ENCODE measurements at places on chromosomes 11 and 22. TPM values are rescaled to one million over a fixed set of nuclear protein-coding genes. Genes with fewer than 3 reads are reported as not detected.

The CCDC89 gene
- 1.2 TPM for total RNA-seq

The NADSYN1 gene
- total RNA-seq = 130 TPM

GRCh38 chr11:60859616-60860250 lies 4.0 kb upstream of the PTGDR2 start:
- peak; percentile 58 for DNase-seq

DNA sequence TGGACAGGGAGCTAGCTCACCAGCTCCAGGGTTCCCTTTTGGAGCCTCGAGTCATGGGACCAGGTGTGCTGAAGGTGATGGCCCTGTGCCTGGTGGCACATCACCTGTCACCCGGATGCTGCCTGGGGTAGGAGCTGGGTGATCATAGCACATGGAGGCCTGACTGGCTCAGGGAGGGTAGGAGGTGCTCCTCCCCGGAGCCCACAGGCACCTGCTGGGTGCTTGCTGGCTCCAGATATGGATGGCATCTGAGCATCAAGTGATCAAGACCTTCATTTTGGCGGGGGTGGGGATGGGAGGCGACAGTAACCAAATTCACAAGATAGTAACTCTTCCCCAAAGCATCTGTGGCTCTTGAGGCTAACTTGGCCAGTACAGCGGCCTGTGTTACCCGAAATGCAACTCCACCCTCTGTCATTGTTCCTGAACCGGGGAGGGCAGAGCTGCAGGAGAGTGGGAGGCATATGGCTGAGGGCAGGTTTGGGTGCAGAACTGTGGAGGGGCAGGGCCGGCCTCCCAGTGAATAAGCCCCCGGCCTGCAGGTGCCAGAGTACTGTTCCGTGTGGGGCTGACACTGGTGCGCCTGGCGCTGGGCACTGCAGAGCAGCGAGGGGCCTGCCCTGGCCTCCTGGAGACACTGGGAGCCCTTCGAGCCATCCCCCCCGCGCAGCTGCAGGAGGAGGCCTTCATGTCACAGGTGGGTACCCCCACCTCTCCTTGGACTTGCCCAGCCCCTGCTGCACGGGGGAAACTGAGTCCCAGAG lies 4.7 kb downstream of the TBC1D10C start:
- no peak for DNase-seq

- no peak for DNase-seq
Measured at GRCh38 chr22:20396639-20397038, 2.7 kb downstream of the ZNF74 start.

- peak; percentile 93 for DNase-seq
Measured at GRCh38 chr22:24146791-24147353, 34.4 kb upstream of the SUSD2 start.

- no peak for DNase-seq
Measured at GRCh38 chr11:12669930-12670329, 4.3 kb upstream of the TEAD1 start.

DNA sequence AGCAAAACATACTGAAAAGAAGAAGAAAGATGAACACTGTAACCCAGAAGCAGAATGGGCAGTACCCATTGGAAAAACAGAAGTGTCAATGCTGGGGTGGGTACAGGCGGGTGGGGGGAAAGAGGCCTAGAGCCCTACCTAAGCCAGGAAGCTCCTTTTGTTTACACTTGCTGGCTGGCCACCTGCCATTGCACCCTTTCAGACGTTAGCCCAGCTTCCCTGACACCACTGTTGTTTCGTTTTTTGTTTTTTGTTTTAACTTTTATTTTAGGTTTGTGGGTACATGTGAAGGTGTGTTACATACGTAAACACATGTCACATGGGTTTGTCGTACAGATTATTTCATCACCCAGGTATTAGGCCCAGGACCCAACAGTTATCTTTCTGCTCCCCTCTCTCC lies 55.4 kb downstream of the PLEKHA7 start:
- no peak for DNase-seq

The LRRC75B gene
- total RNA-seq = 4.7 TPM

GRCh38 chr22:21984793-21985192 lies 2.2 kb upstream of the TOP3B start:
- peak; percentile 86 for DNase-seq

DNA sequence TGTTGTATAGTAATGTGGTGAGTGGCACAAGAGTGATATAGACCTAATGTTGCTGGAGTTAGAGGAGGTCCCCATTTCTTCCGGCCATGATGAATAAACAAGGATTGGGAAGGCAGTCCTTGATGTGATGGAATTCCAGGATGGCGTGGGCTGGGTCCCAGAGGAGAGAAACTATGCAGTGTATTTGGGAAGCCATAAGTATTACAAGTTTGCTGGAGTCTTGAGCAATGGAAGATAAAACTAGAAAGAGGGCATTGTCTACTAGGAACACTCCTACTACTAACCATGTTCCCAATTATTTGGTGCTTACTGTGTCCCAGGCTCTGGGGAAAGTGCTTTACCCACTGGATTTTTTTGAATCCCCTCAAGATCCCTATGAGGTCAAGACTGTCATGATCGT lies 20.0 kb downstream of the LDLRAD3 start:
- DNase-seq = peak; percentile 83

DNA sequence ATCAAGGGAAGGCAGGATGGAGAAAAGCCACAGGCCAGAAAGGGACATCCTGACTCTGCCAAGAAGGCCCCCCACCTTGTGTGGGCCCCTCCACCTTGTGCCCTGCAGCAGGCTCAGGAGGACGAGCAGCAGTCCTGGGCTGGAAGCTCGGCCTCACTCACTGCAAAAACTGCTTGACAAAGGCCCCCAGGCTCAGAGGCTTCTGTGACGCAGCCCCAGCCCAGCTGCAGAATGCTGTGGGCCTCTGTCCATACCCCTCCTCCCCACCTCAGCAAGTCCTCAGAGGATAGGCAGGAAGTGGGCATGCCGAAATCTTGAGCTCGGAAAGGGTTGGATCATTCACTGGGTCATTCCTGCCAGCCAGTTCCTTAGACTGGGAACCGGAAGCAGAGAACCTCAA lies 61.9 kb downstream of the NRXN2 start:
- DNase-seq = peak; percentile 9

The NUP98 gene
- total RNA-seq = 102 TPM

The PTPN5 gene
- not detected for total RNA-seq

The TCN1 gene
- 227 TPM for total RNA-seq

DNA sequence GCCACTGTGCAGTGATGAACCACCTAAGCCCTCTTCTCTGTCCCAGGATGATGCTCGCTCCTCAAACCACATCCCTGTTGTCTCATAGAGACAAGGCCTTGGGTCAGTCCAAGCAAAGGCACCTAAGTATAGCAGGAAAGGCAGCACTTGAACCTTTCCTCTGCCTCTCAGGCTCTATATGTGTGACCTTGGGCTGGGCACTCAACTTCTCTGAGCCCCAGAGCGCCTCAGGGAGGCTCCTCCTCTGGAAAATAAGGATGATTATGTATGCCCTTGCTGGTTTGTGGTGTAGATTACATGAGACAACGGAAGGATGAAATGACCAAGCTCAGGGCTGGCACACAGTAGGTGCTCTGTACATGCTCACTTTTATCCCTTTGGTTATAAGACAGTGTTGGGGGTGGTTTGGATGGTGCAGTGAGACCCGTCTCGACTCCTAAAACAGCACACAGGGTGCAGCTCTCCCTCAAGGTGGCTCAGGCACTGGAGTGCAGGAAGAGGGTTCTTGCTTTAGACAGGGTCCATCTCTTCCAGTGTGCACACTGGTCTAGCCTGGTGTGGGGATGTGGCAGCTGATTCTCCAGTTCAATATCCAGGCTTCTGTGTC lies 40.2 kb upstream of the ACCSL start:
- no peak for DNase-seq

DNA sequence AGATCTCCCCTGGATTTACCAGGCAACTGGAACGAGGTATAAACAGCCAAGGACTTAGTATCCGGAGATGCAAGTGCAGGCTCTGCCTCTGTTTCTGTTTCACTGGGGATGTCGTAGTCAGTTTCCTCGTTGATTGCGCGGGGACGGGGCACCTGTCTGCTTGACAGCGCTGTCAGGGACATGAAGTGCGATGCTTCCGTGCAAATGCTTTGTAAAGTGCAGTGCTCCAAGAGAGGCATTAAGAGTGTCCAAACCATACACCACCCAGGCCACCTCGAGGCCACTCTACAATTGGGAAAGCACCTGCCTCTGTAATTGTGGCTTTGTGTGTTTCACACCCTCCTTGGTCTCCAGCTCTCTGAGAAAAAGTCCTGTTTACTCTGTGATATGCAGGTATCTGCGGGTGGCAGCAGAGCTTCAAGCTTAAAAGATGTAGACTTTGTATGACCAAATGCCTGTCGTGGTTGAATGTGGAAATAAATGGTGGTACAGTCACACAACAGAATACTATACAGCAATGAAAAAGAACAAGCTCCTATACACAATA lies 18.6 kb upstream of the CD5 start:
- DNase-seq = no peak

- no peak for DNase-seq
Measured at GRCh38 chr11:45687836-45688235, 22.4 kb upstream of the CHST1 start.

DNA sequence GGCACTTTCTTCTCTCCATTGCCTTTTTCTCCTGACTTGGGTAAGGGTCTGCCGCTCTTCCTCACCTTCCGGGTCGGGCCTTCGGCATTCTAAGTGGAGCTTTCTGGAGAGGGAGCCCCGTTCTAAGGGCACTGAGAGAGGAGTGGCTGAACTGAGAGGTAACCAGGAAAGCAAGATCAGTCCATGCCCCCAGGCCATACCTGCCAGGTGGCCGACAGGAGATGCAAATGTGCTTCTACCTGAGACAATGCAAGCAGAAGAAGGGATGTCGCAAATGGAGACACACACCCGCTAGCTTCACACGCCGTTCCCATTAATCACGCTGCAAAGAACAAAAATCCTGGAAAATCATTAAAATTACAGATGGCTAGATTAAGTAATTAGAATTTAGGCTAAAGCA lies 156.4 kb upstream of the TBCEL start:
- no peak for DNase-seq

- DNase-seq = no peak
Measured at GRCh38 chr22:30774566-30774965, 79.9 kb downstream of the OSBP2 start.

GRCh38 chr22:22935546-22936157 lies 48.0 kb downstream of the IGLL5 start:
- DNase-seq = no peak

DNA sequence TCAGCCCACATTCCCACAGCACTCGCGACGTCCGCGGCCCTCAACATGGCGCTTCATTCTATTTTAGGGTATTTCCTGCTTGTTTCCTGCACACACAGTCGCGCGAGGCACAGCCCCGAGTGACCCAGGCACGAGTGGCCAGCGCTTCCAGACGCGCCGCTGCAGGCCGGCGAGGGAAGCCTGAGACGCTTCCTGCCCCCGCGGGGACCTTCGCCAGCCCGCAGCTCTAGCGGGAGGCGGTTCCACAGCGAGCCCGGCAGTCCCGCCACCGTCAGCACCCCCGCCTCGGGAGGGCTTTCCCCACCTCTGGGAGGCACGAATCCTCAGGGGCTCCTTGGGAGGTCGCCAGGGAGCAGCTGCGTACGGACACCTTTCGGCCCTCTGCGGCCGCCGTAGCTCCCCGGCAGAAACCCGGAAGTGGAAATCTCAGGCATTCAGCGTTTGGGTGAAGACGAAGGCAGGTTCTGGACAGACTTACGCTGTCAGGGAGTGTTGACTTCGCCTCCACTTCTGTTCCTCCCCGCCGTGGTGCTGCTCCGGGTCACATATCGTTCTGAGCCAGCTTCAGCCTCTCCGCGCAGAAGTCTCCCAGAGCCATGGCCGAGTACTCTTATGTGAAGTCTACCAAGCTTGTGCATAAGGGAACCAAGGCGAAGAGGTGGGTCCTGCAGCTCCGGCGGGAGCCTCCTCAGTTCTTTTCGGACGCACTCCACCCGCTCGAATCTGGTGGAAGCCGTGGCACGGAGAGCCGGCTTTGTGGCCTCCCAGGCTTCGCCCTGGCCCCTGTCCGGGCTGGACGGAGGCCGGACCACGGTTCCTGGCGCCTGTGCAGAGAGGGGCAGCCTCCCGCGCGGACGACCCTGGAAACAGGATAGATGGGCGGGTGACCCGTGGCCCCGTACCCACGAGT lies 2925.9 kb upstream of the OR11H1 start:
- DNase-seq = peak; percentile 36

- DNase-seq = no peak
Measured at GRCh38 chr11:133545199-133545803, 13.0 kb upstream of the OPCML start.

The CASTOR1 gene
- 3.4 TPM for total RNA-seq

The KRTAP5-9 gene
- not detected for total RNA-seq

GRCh38 chr22:21761994-21762680 lies 26.5 kb upstream of the YPEL1 start:
- no peak for DNase-seq

- DNase-seq = no peak
Measured at GRCh38 chr22:24434471-24435322, 7.3 kb downstream of the ADORA2A start.

The EPS8L2 gene
- total RNA-seq = 0.61 TPM

DNA sequence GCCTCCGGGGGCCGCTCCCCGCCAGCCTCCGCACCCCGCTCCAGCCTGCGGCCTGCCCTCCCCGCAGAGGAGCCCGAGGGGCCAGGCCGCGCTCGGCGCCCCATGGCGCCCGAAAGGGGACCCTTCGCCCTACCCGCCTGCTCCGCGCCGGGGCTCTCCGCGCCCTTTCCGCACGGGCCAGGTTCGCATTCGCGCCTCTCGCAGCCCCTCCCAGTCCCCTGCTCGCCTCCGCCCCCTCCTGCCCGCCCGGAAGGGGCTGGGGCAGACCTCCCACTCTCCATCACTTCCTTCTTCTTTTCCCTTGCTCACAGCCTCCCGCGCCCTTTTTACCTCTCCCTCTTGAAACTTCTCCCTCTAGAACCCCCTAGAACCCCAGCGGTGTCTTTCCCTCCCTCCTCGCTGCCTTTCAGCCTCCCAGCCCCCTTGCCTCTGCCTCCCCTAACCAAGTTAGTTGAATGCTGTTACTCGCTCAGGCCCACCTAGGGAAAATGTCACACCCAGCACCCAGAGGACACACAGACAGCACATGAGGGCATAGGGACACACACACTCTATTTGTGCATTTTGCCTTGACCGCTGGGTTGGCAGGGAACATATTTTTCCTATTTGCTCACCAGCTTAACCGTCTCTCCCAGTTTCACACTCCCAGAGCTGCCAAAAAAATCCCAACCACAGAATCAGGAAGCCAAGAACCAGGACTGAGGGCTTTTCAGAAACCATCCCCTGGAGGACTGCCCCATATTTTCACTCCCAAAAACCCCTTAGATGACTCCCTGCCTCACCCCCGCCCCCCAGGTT lies at the start of gene SLC43A3:
Gene SLC43A3 (minus strand): TSS at position 193 of the 798 bp plus-strand sequence. CDS start 949 bp downstream, outside the sequence.
- peak; percentile 51 for DNase-seq

- no peak for DNase-seq
Measured at GRCh38 chr11:106305458-106305857, 228.0 kb downstream of the AASDHPPT start.

- no peak for DNase-seq
Measured at GRCh38 chr11:88447281-88447680, 109.7 kb upstream of the CTSC start.

The GAB4 gene
- total RNA-seq = not detected

The CNGA4 gene
- total RNA-seq = not detected

GRCh38 chr11:75398906-75399305 lies 412 bp upstream of the RPS3 start:
- DNase-seq = no peak

DNA sequence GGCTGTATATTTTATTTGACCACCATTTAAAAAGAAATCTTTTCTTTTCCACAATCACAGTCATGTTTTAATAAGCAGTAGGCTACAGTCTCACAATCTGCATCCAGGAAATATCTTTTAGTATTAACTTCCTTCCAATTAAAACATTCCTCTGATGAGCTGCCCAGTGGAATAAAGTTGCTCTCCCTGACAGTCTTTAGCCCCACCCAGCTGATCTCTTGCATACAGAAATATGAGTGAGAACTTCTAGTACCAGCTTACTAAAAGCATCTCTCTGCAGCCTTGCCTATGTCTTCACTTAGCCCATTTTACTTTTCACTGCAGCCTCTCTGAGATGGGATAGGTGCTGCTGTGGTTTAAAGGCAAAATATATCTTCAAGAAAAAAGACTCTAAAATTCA lies 143.4 kb upstream of the ANO3 start:
- DNase-seq = no peak
